CD4-positive, alpha-beta T cell treated with Interleukin-17A for 4 hours (primary cell): ENCODE measurements at places on chromosomes 5 and 9.

- DNase-seq = no peak
These were observed 144.4 kb downstream of the SLC12A2 start for GRCh38 chr5:128228008-128228407.

DNA sequence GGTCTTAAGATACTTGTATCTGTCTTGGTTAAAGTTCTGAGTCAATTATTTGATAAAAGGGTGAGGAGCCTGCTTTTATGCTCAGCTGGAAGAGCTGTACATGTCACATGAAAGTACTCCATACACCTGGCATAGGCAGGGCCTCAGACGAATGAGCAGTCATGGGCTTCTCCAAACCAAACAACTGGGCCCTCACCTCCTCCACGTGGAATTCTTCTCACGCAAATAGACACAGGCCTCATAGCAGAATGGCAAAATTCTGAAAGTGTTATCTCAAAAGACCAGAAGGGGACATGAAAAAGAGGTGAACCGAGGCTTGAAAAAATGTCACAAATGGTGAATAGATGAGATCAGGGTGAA, 48.6 kb downstream of the FAM240B start:
- DNase-seq = no peak

GRCh38 chr5:16794269-16794913, 141.7 kb downstream of the MYO10 start:
- DNase-seq = no peak

- DNase-seq = peak; percentile 3
These were observed 998.8 kb downstream of the MAT2B start for GRCh38 chr5:164504141-164504772.

DNA sequence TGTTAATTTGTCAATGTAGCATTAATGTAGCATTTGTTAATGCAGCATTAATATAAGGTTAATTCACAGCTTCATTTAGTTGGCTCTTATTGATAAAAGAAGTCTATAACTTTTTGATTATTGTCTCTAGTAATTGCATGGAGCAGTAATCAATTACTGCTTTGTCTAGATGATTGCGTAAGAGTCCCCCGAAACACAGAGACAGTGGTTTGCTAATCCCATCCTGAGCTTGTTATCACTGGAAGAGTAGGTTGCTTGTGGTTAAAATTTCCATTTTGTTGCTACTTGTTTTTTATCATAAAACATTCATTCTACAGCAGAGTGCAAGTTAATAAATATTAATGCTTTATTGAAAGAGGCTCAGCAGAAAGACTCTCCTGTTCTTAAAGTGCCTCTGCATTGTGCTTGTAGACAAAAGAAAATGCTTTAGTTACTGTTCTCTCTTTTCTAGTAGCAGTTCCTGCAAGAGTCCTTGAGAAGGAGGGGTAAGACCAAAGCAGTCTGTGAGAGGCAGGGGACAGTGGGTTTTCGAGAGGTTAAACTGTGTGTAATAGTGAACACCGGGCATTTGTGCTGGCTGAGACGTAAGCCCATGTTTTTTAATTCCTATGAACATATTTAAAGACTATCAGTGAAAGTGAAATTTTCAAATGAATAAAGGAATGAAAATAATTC, 291.7 kb downstream of the TRPM3 start:
- no peak for DNase-seq

- DNase-seq = no peak
These were observed 28.7 kb downstream of the GFRA3 start for GRCh38 chr5:138245717-138246116.

DNA sequence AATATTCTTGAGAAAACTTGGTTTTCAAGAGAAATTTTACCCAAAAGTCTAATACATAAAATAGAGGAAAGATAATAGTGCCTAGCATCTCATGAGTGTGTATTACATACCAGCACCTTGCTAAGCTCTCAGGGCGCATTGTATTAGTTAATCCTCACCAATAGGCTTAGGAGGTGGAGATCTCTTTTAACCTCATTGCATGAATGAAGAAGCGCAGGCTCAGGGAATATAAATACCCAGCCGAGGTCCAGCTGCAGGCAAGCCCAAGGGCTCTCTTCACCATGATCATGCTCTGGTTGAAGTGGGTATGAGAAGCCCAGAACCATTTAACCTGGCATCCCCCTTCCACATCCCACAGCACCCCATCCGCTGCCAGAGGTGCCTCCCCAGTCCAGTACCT, 46.0 kb downstream of the CAMK2A start:
- DNase-seq = no peak

GRCh38 chr9:89542401-89543021, 44.6 kb upstream of the SEMA4D start:
- no peak for DNase-seq

- no peak for DNase-seq
These were observed 21.0 kb upstream of the RHOBTB3 start for GRCh38 chr5:95709967-95710650.

GRCh38 chr5:68409259-68409658, 193.7 kb downstream of the PIK3R1 start:
- no peak for DNase-seq

DNA sequence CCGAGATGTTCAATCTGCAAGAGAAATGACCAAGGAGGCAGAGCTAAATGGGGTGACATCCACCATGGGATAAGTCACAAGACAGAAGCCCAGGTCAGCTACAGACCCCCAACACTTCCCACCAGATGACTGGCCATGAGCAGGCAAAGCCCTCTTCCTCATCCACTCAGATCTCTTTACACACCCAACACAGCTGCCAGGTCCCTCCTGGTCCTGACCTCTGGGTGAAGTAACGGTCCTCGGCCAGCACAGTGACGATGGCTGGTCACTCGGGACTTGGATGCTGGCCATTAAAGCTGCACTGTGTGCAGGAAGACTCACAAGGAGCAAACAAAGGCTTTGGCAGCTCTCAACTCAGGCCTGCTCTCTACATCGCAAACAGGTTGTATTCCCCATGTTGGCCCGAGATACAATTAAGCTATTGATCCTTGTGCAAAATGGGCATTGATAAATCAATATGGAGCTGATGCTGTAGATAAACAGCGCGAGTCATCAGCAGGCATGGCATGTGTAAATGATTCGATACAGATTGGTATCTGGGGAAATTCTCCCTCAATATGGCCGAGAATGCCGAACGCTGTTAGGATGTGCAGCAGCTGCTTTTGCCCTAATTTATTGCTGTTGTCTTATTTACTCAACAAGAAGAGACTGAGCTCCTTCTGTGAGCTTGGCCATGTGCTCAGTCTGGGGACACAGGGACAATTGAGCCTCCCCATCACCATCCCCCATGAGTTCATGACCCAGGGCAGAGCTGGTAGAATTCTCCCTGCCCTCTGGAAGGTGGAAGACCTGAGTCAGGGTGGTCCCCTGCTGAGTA, 98.7 kb downstream of the C5orf15 start:
- DNase-seq = no peak

GRCh38 chr5:141747152-141748141, 65.4 kb upstream of the ARAP3 start:
- DNase-seq = no peak

- DNase-seq = peak; percentile 5
These were observed 441.8 kb upstream of the TLE4 start for GRCh38 chr9:79129865-79130480.

- DNase-seq = no peak
These were observed 151.8 kb downstream of the MUSK start for GRCh38 chr9:110820381-110820780.

DNA sequence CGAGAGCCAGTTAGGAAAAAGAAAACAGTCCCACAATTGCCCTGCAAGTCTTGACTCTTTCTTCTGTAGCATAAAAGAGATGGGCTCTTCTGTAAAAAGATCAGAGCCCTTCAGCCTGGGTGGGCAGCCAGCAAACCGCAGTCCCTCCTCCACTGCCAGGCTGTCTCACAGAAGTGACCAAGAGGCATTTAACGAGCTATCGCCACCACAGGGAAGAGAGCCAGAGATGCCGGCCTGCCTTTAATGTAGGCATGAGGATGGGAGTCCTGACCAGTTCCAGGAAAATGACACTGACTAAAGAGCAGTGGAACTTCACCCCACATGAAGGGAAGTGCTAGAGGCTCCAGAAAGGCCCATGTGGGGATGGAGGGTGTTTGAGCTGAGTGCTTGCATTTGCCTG, 264.6 kb downstream of the NDUFS4 start:
- no peak for DNase-seq

DNA sequence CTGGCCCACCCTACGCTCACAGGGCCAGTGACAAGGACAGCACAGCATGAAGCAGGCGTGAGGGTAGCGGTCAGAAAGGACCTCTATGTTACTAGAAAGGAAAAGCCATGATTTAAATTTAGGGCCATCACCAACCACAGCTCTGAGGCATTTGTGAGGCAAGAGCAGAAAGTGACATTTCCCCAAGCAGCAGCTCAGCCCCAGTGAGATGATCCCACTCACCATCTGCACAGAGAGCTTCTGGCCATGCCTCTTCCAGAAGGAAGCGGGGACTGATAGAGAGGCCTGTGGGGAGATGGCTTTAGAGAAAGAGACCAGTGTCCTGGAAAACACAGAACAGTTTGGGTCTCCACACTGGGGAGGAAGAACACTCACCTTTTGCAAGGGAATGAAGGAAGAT, 413.9 kb downstream of the SPOCK1 start:
- no peak for DNase-seq

DNA sequence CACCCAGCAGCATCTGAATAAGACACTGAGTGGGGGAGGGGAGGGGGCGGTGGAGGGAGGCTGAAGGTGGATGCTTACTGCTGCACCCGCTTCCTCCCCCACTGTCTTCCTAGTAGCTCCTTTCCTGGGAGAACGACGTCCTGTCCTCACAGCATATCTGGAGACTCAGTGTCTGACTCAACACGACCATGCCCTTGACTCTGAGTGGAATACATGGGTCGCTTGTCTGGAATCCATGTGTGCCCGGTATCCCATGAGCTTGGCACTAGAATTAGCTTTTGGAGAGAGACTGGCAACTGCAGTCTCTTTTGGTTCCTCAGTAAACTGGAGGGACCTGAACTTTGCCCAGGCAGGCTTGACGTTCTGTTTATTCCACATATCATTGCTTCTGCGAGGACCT, 125.4 kb upstream of the FAM120A start:
- DNase-seq = no peak
